A549 treated with ZK216348 at 1 μM for 4 hours (cell line): ENCODE measurements at places on chromosomes 6 and 20. TPM values are rescaled to one million over a fixed set of nuclear protein-coding genes. Genes with fewer than 3 reads are reported as not detected.

Gene KCNK17
- not detected in 5 replicates for total RNA-seq

Gene IL20RA
- not detected in 5 replicates for total RNA-seq

Gene BPIFB4
- total RNA-seq, result not detected in 5 replicates

Gene OTOR
- not detected in 5 replicates for total RNA-seq
